HepG2 (cell line): ENCODE measurements at places on chromosomes 7 and 10.
A peak's percentile ranks its signal among the peaks of the same experiment; 100 is the strongest.

DNA sequence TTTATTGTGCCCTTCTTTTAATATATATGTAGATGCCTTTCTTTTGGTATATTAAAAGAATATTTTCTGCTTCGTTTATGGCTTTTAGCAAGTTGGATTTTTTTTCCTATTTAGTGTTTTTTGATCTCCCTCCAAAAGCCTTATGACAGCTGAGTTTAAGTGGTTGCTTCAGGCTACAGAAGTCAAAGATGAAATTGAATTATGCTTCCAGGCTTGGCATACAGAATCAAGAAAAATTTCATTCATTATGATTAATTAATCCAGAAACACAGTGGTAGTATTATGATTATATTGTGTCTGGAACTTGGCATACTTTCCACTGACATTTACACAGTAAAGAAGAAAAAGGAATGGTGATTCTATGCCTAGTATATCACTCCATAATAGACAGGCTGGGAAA is 63.8 kb upstream of the SEM1 start:
- DNase-seq: no peak

GRCh38 chr7:151537818-151538561 is 18.3 kb upstream of the RHEB start:
- DNase-seq: no peak

- no peak for DNase-seq
These were observed 39.9 kb upstream of the INSYN2A start for GRCh38 chr10:127236266-127236665.

DNA sequence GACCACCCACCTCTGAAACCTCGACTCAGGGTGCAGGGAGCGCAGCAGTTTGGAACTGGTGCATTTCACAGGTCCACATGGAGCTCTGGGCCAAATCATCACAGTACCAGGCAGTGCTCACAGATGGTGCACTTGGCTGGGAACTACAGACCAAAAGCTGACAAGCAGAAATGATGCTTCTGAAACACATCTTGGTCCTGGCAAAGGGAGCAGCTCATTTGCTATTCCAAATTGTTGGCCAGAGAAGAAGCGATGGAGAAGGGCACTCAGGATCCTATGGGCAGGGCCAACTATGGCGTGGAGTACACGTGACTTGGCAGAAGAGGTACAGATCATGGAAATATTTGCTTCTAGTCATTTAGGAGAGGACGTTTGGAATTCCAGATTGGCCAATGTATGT is 383.9 kb downstream of the CALN1 start:
- DNase-seq: no peak

- DNase-seq: no peak
These were observed 108.3 kb upstream of the ABCB5 start for GRCh38 chr7:20507157-20507556.

- peak; percentile 37 for DNase-seq
These were observed 589 bp upstream of the ZFAND4 start for GRCh38 chr10:45673074-45673648.

DNA sequence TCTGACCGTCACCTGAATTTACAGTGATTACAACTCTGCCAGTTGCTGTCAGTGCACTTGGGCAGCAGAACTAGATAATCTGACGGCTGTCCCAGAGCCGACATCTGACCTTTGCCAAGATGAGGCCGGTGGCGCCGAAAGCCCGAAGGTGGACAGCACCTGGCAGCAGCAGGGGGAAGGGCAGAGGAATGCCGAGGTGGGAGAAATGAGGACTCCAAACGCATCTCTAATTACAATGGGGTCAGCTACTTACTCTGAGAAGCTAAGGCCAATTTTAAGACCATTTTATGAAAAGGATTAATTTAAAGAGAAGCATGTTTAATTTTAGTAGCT is 33.8 kb downstream of the TRIM8 start:
- DNase-seq: no peak
